ENCODE measurements at places on chromosomes 3 and 15. TPM values are rescaled to one million over a fixed set of nuclear protein-coding genes. Genes with fewer than 3 reads are reported as not detected.

- no peak for DNase-seq
- H3K36me3 ChIP-seq, result no peaks in the 10 kb centered on the region
- H3K4me3 ChIP-seq, result no peak overlapping the region
- no peak overlapping the region for H3K27ac ChIP-seq
- H3K27me3 ChIP-seq, result no peaks in the 10 kb centered on the region
These were observed 405.1 kb downstream of the TUSC7 start for GRCh38 chr3:117114517-117115265.

DNA sequence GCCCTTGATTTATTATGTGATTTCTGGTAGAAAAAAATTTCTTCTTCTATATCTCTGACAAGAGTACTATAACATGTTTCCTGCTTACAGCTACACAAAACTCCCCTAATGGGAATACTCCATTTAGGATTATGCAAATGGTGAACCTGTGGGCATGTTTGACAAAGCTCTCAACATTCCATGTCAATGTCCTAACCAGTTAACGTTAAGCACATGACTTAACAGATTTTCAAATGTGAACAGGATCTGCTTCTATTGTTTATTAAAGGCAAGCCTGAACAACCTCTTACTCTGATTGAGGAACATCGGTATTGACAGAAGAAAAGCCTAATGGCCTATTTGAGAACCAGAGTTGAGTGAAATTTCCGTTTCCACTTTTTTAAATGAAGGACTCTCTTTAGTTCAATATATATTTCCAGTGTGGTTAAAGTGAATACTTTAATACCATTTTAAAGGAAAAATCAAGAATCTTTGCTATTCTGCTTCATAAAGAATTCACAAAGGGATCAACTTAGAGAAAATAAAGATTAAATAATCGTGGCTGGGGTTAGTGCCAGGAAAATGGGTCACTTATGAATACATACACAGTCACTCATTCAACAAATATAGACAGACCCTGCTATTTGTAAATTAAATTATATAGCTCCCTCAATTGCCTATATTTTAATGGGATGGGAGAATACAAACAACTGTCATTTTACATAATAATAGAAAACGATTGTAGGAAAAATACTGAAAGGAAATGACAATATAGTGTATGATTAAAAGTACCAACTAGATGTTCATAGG lies 300.3 kb upstream of the CBLB start:
- no peaks in the 10 kb centered on the region for H3K4me1 ChIP-seq
- no peak for DNase-seq
- no peak overlapping the region for H3K4me3 ChIP-seq
- no peaks in the 10 kb centered on the region for H3K27me3 ChIP-seq
- H3K27ac ChIP-seq, result no peak overlapping the region
- no peaks in the 10 kb centered on the region for H3K36me3 ChIP-seq

DNA sequence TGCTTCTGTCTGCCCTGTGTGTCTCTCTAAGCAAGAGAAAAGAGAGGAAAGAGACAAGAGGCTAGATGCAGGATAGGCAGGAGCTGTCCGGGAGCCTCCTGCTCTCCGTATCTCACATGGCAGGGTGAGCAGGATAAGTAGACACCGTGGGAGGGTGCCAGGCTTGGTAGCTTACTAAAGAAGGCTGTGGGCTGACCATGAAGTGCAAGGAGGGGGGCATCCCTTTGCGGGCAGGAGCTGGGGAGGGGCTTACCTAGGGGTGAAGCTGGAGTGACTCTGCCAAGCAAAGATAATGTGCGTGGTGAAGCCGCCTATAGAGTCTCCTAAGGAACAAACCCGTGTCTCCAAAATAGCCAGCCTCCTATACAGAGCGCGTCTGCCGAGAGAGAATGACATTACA lies 33.7 kb upstream of the TMC3 start:
- DNase-seq, result no peak
- no peaks in the 10 kb centered on the region for H3K4me1 ChIP-seq
- H3K4me3 ChIP-seq, result no peak overlapping the region
- no peaks in the 10 kb centered on the region for H3K36me3 ChIP-seq
- H3K27ac ChIP-seq, result no peak overlapping the region
- peaks cover 18% of the 10 kb centered on the region for H3K27me3 ChIP-seq

- H3K4me1 ChIP-seq, result peaks cover 9% of the 10 kb centered on the region
- H3K27me3 ChIP-seq, result no peaks in the 10 kb centered on the region
- no peak for DNase-seq
- no peak overlapping the region for H3K4me3 ChIP-seq
- no peaks in the 10 kb centered on the region for H3K36me3 ChIP-seq
These were observed 95.7 kb downstream of the LINGO1 start for GRCh38 chr15:77537006-77537405.

- H3K27me3 ChIP-seq, result no peaks in the 10 kb centered on the region
- no peak overlapping the region for H3K4me3 ChIP-seq
- no peaks in the 10 kb centered on the region for H3K4me1 ChIP-seq
- no peak overlapping the region for H3K27ac ChIP-seq
- DNase-seq, result no peak
- no peaks in the 10 kb centered on the region for H3K36me3 ChIP-seq
These were observed 280.5 kb downstream of the GAP43 start for GRCh38 chr3:115903843-115904242.

DNA sequence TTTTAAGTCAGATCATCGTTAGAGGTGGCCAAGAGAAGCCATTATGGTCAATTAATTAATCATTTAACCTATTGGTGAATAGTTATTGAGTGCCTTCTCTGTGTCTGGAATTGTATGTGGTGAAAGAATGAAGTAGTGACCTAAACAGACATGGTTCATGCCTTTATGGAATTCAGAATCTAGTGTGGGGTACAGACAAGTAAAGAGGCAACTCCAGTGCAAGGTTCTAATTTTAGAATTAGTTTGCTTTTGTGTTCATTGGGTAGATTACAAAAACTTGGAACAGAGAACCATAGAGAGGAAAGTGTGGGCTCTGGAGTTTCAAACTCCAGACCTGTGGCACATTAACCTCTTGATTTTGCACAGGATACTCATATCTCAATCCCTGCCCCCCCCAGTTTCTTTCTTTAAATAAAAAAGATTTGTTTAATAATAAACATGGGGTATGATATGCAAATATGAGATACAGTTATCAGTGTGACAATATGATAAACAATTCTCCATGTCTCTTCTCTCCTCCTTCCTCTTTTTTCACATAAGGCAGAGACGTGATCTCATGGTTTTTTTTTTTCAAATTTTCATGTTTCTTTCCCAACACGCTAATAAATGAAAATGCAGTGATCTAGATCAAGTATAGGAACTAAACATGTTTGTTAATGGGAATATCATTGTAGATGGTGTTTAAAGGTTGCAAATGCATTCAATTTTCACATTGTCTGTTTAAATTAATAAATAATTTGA lies 117.9 kb downstream of the MITF start:
- no peak overlapping the region for H3K27ac ChIP-seq
- H3K4me1 ChIP-seq, result peaks cover 20% of the 10 kb centered on the region
- H3K4me3 ChIP-seq, result no peak overlapping the region
- no peaks in the 10 kb centered on the region for H3K36me3 ChIP-seq
- no peak for DNase-seq

GRCh38 chr3:60053526-60054265 lies 1003.9 kb upstream of the CFAP20DC start:
- no peak overlapping the region for H3K27ac ChIP-seq
- no peaks in the 10 kb centered on the region for H3K27me3 ChIP-seq
- H3K4me1 ChIP-seq, result no peaks in the 10 kb centered on the region
- no peaks in the 10 kb centered on the region for H3K36me3 ChIP-seq
- no peak for DNase-seq

- no peak overlapping the region for H3K4me3 ChIP-seq
- H3K36me3 ChIP-seq, result no peaks in the 10 kb centered on the region
- DNase-seq, result no peak
- H3K4me1 ChIP-seq, result no peaks in the 10 kb centered on the region
- H3K27ac ChIP-seq, result no peak overlapping the region
These were observed 618.5 kb upstream of the BCHE start for GRCh38 chr3:166455744-166456143.

DNA sequence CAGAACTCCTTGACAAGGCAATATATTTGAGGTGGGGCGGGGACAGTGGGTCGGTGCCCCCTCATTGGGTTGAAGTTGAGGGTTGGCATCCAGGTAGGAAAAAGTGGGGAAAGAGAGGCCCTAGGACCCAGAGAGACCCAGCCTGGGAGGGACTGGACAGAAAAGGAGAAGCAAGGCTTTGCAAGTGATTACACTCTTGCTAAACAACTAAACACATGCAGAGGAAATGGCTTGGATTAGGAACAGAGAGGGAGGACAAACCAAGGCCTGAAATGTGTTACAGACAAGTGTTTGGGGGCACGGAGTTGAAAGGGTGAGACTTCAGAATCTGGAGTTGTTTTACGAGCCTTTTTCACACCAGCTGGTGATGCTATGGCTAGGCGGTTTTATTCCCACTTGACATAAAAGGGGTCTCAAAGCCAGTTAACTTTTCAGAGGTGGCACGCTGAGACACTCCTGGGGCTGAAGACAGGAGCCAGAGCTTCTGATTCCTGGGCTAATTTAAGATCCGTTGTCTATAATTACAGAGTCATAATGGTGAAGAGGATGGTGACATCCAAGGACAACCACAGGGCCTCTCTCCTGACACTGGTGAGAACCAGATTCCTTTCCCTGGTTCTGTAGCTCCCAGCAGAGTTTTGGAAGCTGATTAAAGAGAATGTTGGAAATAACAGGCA lies 7.7 kb upstream of the KCTD6 start:
- H3K27me3 ChIP-seq, result no peaks in the 10 kb centered on the region
- no peaks in the 10 kb centered on the region for H3K4me1 ChIP-seq
- no peak overlapping the region for H3K27ac ChIP-seq
- DNase-seq, result no peak
- no peaks in the 10 kb centered on the region for H3K36me3 ChIP-seq

DNA sequence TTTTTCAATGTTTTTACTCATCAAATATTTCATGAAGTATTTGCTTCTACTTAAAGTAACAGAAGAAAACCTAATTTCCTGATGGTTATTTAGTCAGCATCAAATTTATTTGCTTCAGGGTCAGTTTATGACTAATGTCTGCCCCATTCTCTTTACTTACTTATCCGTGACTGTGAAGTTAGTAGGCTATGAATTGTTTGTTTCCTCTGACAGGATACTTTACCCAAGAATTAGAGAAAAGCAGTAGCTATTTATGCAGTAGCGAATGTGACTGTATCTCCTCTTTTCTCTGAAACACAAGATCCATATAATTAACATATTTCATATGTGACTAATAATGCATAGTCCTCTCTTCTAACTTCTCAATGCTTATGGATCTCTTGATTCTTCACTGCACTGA lies 329.9 kb upstream of the ROBO1 start:
- H3K4me1 ChIP-seq, result no peaks in the 10 kb centered on the region
- no peak for DNase-seq
- no peak overlapping the region for H3K4me3 ChIP-seq

- DNase-seq, result no peak
- no peak overlapping the region for H3K4me3 ChIP-seq
- no peaks in the 10 kb centered on the region for H3K27me3 ChIP-seq
- H3K36me3 ChIP-seq, result no peaks in the 10 kb centered on the region
- no peaks in the 10 kb centered on the region for H3K4me1 ChIP-seq
These were observed 120.1 kb downstream of the SMAD6 start for GRCh38 chr15:66822114-66822513.

GRCh38 chr3:177973241-177973840 lies 562.9 kb upstream of the KCNMB2 start:
- no peak overlapping the region for H3K4me3 ChIP-seq
- H3K36me3 ChIP-seq, result no peaks in the 10 kb centered on the region
- DNase-seq, result no peak
- H3K27me3 ChIP-seq, result no peaks in the 10 kb centered on the region
- no peak overlapping the region for H3K27ac ChIP-seq

DNA sequence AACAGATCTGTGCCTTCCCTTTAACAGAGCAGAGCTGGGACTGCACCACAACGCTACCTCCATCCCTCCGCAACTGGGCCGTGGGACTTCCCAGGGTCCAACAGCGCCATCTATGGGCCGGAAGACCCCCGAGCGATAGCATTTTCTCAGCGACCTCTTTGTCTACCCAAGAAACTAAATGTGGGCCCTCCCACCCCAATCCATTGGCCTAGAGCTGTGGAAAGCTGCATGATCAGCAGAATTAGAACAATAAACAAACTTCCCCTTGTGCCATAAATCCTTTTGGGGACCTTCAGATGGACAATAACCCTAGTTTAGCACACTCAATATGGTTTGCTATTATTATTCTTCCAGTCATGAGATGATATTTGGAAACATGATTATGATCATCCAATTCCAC lies 74.8 kb upstream of the NTRK3 start:
- H3K4me3 ChIP-seq, result no peak overlapping the region
- no peaks in the 10 kb centered on the region for H3K36me3 ChIP-seq
- no peak overlapping the region for H3K27ac ChIP-seq
- no peaks in the 10 kb centered on the region for H3K4me1 ChIP-seq

DNA sequence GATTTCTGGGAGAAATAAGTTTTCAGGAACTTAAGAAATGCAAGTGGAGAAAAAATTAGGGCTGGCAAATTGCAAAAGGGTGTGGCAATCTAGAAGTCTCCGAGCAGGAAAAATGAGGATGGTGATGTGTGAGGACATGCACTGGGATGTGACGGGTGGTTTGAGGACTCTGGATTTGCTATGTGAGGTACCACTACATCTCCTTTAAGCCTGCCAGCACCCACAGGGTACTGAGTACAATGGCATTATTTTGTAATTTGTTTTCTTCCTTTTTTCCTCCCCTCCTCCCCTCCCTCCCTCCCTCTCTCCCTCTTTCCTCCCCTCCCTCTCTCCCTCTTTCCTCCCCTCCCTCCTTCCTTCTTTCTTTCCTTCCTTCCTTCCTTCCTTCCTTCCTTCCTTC lies 237.5 kb downstream of the GAP43 start:
- no peaks in the 10 kb centered on the region for H3K36me3 ChIP-seq
- H3K4me1 ChIP-seq, result peaks cover 26% of the 10 kb centered on the region
- DNase-seq, result no peak
- H3K27ac ChIP-seq, result no peak overlapping the region
- no peaks in the 10 kb centered on the region for H3K27me3 ChIP-seq

- H3K4me3 ChIP-seq, result no peak overlapping the region
- H3K27me3 ChIP-seq, result no peaks in the 10 kb centered on the region
- H3K4me1 ChIP-seq, result peaks cover 17% of the 10 kb centered on the region
- DNase-seq, result no peak
These were observed 31.7 kb downstream of the HES1 start for GRCh38 chr3:194167480-194168282.

DNA sequence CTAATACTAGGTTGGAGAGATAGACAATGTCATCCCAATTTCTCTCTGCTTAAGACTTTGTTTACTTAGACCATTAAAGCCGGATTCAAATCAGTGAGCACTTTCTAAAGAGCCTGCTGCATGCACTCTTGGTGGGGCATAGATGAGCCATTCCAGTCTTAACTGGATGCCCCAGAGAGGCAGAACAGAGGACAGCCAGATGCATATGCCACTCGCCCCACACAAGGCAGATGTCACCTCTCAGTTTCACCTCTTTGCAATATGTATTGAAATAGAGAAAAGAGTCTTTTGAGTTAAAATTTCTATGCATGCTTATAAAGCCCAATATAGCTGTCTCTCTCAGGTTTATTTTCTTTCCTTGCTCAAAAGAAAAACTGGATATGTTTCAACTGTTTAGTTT lies 89.5 kb downstream of the LARS2 start:
- H3K4me1 ChIP-seq, result no peaks in the 10 kb centered on the region
- peaks cover 6% of the 10 kb centered on the region for H3K36me3 ChIP-seq
- H3K27ac ChIP-seq, result no peak overlapping the region
- no peaks in the 10 kb centered on the region for H3K27me3 ChIP-seq
- no peak for DNase-seq

- H3K4me3 ChIP-seq, result no peak overlapping the region
- H3K27ac ChIP-seq, result no peak overlapping the region
- DNase-seq, result no peak
- H3K36me3 ChIP-seq, result no peaks in the 10 kb centered on the region
- H3K27me3 ChIP-seq, result no peaks in the 10 kb centered on the region
These were observed 172.0 kb downstream of the MCTP2 start for GRCh38 chr15:94403331-94403730.

Gene ADAMTSL3
- 35.6 TPM for total RNA-seq

Gene LEKR1
- total RNA-seq, result not detected

Gene C2CD4A
- 2.9 TPM for total RNA-seq

Gene MUC20
- total RNA-seq, result 46.1 TPM

Gene HTR3D
- not detected for total RNA-seq

Gene CHRNA7
- 20.7 TPM for total RNA-seq
